ENCODE measurements at places on chromosomes 11 and 22. TPM values are rescaled to one million over a fixed set of nuclear protein-coding genes. Genes with fewer than 3 reads are reported as not detected.

DNA sequence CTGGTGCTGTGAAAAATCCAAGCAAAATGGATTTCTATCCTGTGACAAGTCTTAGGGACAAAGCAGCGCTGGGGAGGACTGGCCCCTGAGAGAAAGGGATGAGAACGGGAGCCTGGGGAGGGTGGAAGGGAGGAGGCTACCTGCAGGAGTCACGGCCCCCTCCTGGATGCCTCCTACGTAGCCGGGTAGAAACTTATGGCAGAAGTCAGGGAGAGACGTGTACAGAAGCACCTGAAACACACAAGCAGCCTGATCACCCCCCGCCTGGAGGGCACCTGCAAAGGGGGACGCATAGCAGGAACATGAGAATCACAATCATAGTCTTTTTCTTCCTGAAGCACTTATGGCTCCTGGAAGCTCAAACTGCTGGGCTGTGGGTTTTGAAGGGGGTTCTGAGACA is 6.1 kb downstream of the DHCR7 start:
- DNase-seq: no peak

DNA sequence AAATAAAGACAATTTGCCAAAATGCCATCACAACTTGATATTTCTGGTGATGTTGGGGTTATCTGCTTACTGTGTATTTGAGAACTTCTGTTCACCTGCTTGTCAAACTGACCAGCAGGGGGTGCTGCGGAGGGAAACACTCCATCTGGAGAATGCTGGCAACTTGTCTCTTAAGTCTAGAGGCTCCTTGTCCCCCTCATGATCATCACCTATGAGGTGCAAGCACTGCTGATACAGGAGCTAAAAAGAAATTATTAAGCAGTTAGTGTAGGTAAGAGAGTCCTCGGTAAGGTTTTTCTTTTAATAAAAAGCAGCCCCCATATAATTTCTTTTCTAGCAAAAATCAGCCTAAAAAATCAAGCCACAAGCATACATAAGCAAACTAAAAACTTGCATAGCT is 32.7 kb upstream of the GLYATL1B start:
- DNase-seq: peak; percentile 57

DNA sequence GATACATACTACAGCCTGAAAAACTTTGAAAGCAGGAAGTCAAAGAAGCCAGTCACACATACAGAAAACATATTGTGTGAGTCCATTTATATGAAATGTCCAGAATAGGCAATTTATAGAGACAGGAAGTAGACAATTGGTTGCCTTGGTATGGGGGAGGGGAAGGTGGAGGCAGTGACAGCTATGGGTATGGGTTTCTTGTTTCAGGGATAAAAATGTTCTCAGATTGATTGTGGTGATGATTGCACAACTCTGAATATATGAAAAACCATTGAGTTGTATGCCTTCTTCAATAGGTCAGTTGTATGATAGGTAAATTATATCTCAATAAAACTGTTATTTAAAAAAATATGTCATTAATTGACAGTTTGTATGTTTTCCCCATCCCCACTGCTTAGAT is 137.6 kb downstream of the SNX19 start:
- no peak for DNase-seq

ACR gene
- not detected for total RNA-seq

KCNJ5 gene
- total RNA-seq: 1.6 TPM

PRR33 gene
- total RNA-seq: not detected

Measured in spinal cord (tissue), 10 donors.